ENCODE measurements at places on chromosomes 13 and 19. TPM values are rescaled to one million over a fixed set of nuclear protein-coding genes. Genes with fewer than 3 reads are reported as not detected.

- DNase-seq: no peak
These were observed 238.9 kb downstream of the ITGBL1 start for GRCh38 chr13:101691341-101691860.

- no peak for DNase-seq
These were observed 1769.0 kb upstream of the PCDH20 start for GRCh38 chr13:63184693-63185092.

DNA sequence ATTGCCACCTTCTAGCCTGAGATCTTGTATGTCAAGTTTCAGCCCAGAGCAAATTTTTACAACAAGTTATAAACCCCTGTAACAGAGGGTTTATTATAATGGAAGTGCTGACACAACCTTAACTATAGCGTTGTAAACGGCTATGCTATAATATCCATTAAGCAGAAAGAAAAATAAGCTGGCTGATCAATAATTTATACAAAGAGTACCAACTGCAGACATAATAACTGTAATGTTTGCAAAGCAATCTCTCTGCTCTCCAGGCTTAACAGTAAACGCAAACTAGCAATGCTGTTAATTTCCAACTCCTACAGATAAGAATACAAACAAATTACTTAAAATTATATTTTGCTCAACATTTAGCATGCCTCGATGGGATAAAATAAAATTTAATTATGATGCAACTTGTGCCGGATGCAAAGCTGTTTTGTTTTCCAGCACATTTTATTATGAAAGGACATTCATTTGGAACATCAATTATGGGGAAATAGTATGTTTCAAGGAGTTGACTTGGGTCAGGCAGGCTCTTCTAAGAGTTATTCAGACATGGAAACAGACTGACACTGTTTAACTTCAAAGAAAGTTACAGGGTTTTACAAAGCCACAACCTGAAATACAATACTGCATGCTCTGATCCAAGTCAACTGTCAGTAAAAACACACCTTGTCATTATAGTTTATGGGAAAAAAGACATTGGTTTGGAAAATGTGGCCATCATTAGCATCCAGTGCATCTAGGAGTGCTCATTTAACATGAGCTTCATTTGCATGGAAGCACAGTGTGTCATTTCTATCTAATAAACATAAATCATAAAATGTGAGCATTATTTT lies 6.6 kb upstream of the DACH1 start:
- DNase-seq: no peak

DNA sequence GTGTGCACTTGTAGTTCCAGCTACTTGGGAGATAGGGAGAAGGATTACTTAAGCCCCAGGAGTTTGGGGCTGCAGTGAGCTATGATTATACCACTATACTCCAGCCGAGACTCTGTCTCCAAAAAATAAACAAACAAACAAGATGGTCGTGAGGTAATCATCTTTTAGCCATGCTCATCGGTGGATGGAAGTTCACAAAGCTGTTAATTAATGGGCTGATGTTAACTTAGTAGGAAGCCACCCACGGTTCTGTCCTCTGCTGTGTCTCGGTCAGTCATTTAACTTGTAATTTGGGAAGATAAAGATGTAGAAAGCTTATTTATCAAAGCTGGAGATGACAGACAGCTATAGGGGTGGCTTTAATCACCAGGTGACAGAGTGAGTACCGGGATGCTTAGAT lies 64.9 kb downstream of the ARHGEF18 start:
- DNase-seq: no peak

DNA sequence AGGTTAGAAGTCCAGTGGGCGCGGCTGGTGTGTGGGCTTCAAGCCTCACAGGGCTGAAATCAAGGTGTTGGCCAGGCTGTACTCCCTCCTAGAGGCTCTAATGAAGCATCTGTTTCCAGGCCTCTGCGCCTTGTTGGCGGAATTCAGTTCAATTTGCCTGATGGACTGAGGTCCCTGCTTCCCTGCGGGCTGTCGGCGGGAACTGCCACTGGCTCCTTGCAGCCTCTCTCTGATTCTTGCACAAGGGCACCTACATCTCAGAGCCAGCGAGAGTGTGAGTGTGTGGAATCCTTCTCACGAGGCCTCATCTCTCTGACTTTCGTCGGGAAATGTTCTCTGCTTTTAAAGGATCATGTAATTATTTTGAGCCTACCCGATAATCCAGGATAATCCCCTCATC lies 128.6 kb downstream of the DLEU7 start:
- DNase-seq: no peak

- no peak for DNase-seq
These were observed 659.9 kb upstream of the KLF12 start for GRCh38 chr13:74794147-74794546.

- DNase-seq: no peak
These were observed 254.9 kb upstream of the PCDH20 start for GRCh38 chr13:61670384-61671161.

GRCh38 chr13:74154981-74155380 lies 20.8 kb upstream of the KLF12 start:
- no peak for DNase-seq

GRCh38 chr19:7199613-7200533 lies 94.3 kb downstream of the INSR start:
- DNase-seq: peak; percentile 45

DNA sequence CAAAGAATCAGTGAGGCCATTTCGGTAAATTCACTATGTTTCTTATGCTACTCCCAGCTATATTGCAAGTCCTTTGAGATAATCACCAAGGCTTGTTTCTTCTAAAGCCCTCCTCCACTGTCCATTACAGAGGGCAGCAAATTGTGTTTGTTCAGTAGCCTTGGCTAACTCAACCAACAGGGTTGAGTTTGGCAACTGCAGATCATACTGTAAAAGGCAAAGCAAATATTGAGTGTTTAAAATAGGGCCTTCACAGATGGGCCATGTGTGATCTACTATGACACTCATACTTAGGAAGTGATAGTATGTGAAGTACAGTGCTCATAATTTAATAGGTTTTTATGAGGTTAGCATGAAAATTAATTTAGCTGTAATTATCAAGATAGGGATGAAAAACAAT lies 171.3 kb downstream of the DACH1 start:
- no peak for DNase-seq

- DNase-seq: no peak
These were observed 85.5 kb downstream of the STOML3 start for GRCh38 chr13:38905081-38905480.

GRCh38 chr19:29651622-29652394 lies 13.5 kb upstream of the PLEKHF1 start:
- no peak for DNase-seq

DNA sequence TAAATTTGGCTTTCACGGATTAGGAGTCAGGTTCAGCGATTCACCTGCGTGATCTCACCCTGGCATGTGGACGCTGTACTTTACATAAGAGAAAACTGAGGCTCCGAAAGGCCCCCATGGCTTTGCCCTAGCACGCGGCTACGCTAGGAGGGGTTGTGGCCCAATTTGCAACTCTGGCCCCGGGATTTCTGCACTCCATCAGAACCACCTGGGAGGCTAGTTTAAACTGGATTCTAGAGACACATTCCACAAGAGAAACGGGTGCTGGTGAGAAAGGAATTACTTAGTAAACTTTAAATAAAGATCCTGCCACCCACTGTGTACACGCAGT lies 6.2 kb downstream of the BCL3 start:
- DNase-seq: peak; percentile 59

DNA sequence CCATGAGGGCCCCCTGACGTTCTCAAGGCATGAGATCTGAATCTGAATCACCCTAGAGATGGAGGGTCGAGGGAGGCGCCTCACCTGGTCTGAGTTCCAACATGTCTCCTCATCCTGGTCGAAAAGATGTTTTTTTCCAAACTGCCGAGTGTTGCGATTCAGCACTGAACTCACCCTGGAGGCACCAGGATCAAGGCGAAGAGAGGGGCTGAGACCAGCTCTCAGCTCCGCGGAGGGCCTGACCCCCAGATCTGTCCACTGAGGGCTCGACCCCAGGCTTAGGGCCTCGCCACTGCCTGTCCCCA lies 555 bp downstream of the NR2C2AP start:
- DNase-seq: peak; percentile 62

SIGLEC5 gene
- under 0.01 TPM for total RNA-seq

KLC3 gene
- total RNA-seq: 0.72 TPM

CACTIN gene
- 19.9 TPM for total RNA-seq

PRR12 gene
- total RNA-seq: 2.9 TPM

RUBCNL gene
- total RNA-seq: 6.5 TPM

NAPSA gene
- total RNA-seq: 0.29 TPM

POLR1G gene
- total RNA-seq: 10.6 TPM

COL4A1 gene
- total RNA-seq: 412 TPM
